ENCODE measurements at places on chromosomes 1 and 21.

DNA sequence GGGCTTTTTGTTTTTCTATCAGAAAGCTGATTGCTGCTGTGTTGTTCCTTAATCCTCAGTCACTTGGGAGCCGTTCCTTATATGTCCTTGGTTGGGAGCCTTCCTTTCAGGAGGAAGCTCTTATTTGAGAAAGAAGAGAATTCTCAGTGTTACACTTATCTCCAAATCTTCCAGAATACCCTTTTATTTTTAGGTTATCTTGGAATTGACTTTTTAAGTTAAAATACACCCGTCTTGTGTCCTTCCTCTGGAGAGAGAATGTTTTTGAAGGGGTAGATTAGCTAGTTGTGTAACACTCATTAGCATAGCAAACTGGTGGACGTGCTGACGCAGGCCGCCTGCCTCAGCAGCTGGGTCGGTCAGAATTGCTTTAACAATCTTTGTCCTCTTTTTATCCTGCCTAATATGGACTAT lies 42.1 kb downstream of the LRRC8B start:
- no peak for DNase-seq

GRCh38 chr1:88608139-88608943 lies 75.7 kb upstream of the PKN2 start:
- DNase-seq: no peak

- DNase-seq: no peak
These were observed 5.2 kb upstream of the MEF2D start for GRCh38 chr1:156505679-156506298.

DNA sequence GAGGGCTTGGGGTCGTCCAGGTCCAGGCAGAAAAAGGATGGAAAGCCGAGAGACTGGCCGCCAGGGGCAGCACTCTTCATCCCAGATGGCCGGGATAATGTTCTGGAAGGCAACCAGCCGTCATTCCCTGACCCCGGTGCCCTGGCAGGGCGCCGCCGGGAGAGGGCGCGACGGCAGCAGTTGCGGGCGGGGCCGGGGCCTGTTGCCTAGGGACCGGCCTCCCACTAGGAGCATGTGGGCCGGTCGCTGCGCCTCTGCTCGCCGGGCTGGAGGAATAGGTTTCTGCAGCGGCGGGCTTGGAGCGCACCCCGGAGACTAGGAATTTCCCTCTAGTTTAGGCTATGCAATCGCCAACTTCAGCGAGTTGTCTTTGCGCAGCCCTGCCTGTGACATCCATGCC lies 11.0 kb downstream of the DMRTB1 start:
- DNase-seq: peak; percentile 17

- no peak for DNase-seq
These were observed 155.1 kb downstream of the PTPRU start for GRCh38 chr1:29391362-29391880.

DNA sequence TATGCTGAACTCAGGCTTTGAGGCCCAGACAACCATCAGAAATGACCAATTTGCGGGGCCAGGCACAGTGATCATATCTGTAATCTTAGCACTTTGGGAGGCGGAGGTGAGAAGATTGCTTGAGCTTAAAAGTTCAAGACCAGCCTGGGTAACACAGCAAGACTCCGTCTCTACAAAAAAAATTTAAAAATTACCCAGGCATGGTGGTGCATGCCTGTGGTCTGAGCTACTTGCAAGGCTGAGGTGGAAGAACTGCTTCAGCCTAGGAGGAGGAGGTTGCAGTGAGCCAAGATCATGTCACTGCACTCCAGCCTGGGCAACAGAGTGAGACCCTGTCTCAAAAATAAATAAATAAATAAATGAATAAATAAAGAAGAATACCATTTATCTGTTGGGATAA lies 156.5 kb downstream of the EIF4G3 start:
- no peak for DNase-seq

- no peak for DNase-seq
These were observed 100.2 kb downstream of the LRRC53 start for GRCh38 chr1:74412244-74412643.

DNA sequence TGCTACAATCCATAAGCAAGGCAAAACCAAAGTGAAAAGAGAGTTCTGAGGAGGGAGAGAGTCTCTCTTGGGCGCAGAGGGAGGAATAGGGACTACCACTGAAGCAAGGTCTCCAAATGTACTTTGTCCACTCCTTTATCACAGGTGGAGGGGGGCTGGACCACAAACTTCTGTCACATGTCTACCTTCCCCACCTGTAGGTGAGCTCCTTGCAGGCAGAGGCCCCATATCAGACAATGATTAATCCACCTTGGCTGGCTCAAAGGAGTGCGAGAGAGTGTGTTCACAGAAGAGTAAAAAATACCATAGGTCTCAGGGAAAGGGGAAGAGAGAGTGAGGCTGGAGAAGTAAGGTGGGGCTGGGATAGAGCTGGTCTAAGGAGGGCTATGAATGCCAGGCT lies 4.5 kb downstream of the BEND5 start:
- no peak for DNase-seq

DNA sequence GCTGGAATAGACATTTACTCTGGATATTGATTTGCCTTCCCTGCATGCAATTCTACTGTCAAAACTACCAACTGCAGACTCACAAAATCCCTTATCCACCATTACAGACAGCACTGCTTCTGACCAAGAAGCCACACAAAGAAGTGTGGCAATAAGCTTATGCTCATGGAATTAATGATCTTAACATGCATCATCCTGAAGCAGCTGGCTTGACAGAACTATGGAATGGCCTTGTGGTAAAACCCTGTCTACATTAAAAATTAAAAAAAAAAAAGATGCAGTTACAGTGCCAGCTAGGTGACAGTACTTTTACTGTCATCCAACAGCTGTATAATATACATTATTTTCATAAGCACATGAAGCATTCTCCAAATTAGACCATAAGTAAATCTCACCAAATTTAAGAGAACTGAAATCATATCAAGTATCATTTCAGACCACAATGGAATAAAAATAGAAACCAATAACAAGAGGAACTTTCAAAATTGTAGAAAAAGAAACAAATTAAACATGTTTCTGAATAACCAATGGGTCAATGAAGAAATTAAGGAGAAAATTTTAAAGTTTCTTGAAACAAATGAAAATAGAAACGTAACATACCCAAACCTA lies 70.7 kb downstream of the SCMH1 start:
- no peak for DNase-seq

DNA sequence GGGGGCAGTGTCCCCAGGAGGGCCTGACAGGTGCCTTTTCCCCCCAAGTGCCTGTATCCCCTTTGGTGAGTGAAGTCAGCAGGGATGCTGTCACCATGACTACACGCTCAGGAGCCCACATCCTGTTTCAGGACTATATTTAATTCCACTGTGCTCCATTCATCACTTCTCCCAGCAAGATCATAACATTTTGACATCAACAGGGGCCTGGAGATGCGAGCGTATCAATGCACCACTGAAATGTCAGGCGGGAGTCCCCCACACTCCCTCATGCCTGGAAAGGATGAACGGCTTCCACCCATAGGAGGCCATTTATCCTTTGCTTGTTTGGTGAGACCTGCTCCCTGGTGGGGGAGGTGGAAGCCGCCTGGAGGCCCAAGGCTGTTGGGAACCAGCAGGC lies 119.1 kb downstream of the PTPRU start:
- peak; percentile 21 for DNase-seq

- DNase-seq: no peak
These were observed 4.1 kb downstream of the PDC start for GRCh38 chr1:186456729-186457255.

Measured in activated CD4-positive, alpha-beta T cell treated with anti-CD3 and anti-CD28 coated beads for 36 hours (primary cell).